Chondrocyte (in vitro differentiated cells): ENCODE measurements at places on chromosomes 6 and 20. TPM values are rescaled to one million over a fixed set of nuclear protein-coding genes. Genes with fewer than 3 reads are reported as not detected.

GRCh38 chr6:232982-233640 is 59.2 kb upstream of the DUSP22 start:
- peaks cover 13% of the 10 kb centered on the region for H3K4me1 ChIP-seq
- H3K4me3 ChIP-seq = no peak overlapping the region
- DNase-seq = peak; percentile 57
- peaks cover 2% of the 10 kb centered on the region for H3K27me3 ChIP-seq
- H3K36me3 ChIP-seq = no peaks in the 10 kb centered on the region
- no peak overlapping the region for H3K27ac ChIP-seq

DNA sequence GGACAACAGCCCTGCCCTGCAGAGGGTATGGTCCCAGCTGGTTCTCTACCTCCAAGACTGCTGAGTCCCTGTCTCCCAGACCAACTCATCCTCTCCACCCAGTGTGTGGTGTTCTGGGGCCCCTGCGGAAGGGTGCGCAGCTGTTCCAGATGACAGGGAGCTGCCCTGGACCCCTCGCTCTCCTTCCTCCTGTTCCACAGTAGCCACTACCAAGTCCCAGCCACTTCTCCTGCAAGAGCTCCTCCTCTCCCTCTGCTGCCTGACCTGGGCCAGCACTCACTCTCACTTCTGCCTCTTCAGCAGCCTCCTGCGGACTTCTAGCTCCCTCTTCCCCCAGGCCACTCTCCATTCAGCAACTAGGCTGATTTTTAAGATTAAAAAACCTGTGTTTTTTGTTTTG is 40.1 kb upstream of the TMEM181 start:
- H3K36me3 ChIP-seq = peaks cover 8% of the 10 kb centered on the region
- no peak for DNase-seq
- no peak overlapping the region for H3K27ac ChIP-seq
- H3K4me1 ChIP-seq = peaks cover 12% of the 10 kb centered on the region
- H3K4me3 ChIP-seq = no peak overlapping the region

- H3K4me3 ChIP-seq = no peak overlapping the region
- H3K36me3 ChIP-seq = peaks cover 37% of the 10 kb centered on the region
- H3K4me1 ChIP-seq = peaks cover 7% of the 10 kb centered on the region
- H3K27me3 ChIP-seq = no peaks in the 10 kb centered on the region
Measured at GRCh38 chr20:3297079-3297378, 58.0 kb upstream of the SLC4A11 start.

- peak overlapping the region; percentile 58 for H3K27ac ChIP-seq
- H3K36me3 ChIP-seq = no peaks in the 10 kb centered on the region
- DNase-seq = no peak
- H3K4me3 ChIP-seq = no peak overlapping the region
- peaks cover 22% of the 10 kb centered on the region for H3K4me1 ChIP-seq
Measured at GRCh38 chr6:109121411-109121810, 26.1 kb downstream of the CEP57L1 start.

- no peak overlapping the region for H3K4me3 ChIP-seq
- peaks cover 55% of the 10 kb centered on the region for H3K27me3 ChIP-seq
- peaks cover 6% of the 10 kb centered on the region for H3K4me1 ChIP-seq
Measured at GRCh38 chr6:33806841-33807240, 3.0 kb upstream of the MLN start.

- no peaks in the 10 kb centered on the region for H3K36me3 ChIP-seq
- DNase-seq = no peak
- no peak overlapping the region for H3K27ac ChIP-seq
- H3K4me1 ChIP-seq = peaks cover 52% of the 10 kb centered on the region
- no peak overlapping the region for H3K4me3 ChIP-seq
Measured at GRCh38 chr6:44734886-44735629, 347.6 kb downstream of the CDC5L start.

DNA sequence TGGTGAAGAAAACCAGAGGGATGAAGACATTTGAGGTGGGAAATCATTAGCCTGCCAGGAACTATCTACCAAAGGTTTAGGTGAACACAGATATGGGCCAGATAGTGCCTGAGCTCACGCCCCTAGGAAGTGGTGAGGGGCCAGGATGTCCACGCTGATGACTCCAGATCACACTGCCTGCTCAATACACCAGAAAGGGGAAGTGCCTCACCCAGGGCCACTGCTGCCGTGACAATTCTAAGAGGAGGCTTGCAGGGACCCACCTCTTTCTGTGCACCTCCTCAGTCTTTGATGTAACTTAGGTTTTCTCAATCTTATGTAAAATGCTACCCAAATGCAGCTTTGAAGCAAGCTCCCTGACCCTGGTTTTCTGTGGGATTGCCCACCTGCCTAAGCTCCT is 5.4 kb upstream of the RAB44 start:
- H3K27me3 ChIP-seq = no peaks in the 10 kb centered on the region
- no peak overlapping the region for H3K27ac ChIP-seq
- no peaks in the 10 kb centered on the region for H3K4me1 ChIP-seq
- no peak for DNase-seq
- H3K36me3 ChIP-seq = peaks cover 2% of the 10 kb centered on the region

DNA sequence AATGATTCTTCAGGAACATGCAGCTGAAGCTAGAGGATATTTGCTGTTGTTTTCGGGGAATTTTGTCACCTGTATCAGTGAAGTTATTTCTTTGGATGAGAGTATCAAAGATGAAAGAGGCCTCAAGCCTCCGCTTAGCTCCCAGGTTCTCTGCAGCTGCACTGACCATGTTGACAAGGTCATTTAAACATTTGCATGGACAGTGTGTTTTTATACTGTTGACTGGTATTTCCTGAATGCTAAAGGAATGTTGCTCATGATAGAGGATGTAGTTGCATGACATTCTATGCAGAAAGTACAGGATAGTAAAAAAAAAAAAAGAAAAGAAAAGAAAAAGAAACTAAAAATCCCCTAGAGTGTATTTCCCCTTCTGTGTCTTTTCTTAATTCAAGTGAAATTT is 165.6 kb upstream of the LAMP5 start:
- H3K36me3 ChIP-seq = peaks cover under 1% of the 10 kb centered on the region
- H3K27ac ChIP-seq = peak overlapping the region; percentile 60
- no peak overlapping the region for H3K4me3 ChIP-seq
- H3K27me3 ChIP-seq = no peaks in the 10 kb centered on the region
- no peak for DNase-seq

DNA sequence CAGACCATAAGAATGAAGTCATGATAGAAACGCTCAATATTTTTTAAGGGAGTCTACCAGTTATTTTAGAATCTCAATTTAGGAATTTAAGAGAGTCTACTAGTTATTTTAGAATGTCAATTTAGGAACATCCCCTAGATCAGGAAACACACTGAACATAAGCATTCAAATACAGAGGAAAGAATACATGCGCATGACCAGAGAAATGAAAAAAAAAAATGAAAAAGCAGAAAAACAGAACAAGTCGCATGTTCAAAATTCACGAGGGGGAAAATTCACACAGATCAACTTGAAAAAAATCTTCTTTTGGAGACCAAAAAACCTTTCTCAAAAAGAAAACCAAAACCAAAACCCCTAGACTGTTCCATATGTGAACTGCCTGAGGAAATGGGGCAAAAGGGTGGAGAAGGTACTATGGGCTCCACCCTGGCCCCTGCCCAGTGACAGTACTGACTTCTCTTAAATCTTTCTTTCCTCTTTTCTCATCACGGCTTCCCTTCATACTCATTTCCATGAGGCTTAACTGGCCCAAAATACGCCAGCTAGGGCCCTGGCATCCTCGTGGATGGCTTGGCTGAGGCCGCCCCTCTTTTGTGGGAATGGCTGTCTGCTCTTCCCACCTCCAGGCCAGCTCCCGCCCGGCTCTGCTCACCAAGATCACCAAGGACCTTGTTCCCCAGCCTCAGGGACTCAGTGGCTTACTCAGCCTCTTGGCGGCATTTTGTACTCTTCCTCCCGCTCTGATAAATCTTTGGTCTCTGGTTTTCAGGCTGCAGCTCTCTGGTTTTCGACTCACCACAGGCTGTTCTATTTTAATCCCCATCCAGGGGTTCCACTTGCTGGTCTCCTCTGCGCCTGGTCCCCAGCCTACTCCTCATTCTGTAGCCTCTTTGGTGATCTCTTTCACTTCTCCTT is 11.2 kb downstream of the ZBTB2 start:
- no peaks in the 10 kb centered on the region for H3K27me3 ChIP-seq
- H3K27ac ChIP-seq = no peak overlapping the region
- H3K4me1 ChIP-seq = peaks cover 35% of the 10 kb centered on the region
- H3K36me3 ChIP-seq = no peaks in the 10 kb centered on the region
- no peak overlapping the region for H3K4me3 ChIP-seq

- H3K4me3 ChIP-seq = no peak overlapping the region
- peaks cover 75% of the 10 kb centered on the region for H3K4me1 ChIP-seq
- H3K27me3 ChIP-seq = no peaks in the 10 kb centered on the region
Measured at GRCh38 chr6:7144872-7145584, 37.3 kb downstream of the RREB1 start.

DNA sequence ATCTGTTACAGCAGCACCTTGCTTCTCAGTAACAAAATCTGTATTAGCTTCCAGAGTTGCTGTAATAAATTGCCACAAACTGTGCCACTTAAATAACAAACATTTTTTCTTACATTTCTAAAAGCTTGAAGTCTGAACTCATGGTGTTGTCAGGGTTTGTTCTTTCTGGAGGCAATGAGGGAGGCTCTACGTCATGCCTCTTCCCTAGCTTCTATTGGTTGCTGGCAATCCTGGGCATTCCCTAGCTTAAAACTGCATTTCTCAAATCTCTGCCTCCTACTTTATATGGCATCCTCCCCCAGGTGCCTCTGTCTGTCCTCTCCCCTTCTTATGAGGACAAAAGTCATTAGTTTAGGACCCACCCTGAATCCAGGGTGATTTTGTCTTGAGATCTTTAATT is 41.6 kb upstream of the TMEM244 start:
- no peak for DNase-seq
- H3K27ac ChIP-seq = peak overlapping the region; percentile 52
- peaks cover 4% of the 10 kb centered on the region for H3K36me3 ChIP-seq
- no peak overlapping the region for H3K4me3 ChIP-seq
- peaks cover 14% of the 10 kb centered on the region for H3K4me1 ChIP-seq
- no peaks in the 10 kb centered on the region for H3K27me3 ChIP-seq

- H3K4me1 ChIP-seq = no peaks in the 10 kb centered on the region
- no peak overlapping the region for H3K4me3 ChIP-seq
- DNase-seq = no peak
- peaks cover 38% of the 10 kb centered on the region for H3K27me3 ChIP-seq
- H3K27ac ChIP-seq = no peak overlapping the region
Measured at GRCh38 chr6:84920021-84920420, 155.6 kb upstream of the TBX18 start.

DNA sequence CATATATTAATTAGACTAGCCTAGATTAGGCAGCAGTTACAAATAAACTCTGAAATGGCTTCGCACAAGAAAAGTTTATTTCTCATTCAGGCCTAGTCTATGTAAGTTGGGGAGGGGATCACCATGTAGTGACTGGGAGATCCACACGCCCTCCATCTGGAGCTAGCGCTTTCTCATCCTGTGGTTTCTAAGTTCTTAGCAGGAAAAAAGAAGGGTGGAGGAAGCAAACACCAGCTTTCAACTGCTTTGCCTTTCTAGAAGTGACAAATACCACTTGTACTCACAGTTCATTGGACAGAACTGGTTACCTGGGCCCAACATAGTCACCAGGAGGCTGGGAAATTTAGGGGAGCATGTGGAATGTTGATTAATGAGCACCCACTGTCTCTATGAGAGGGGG is 46.6 kb downstream of the NDUFAF5 start:
- H3K4me3 ChIP-seq = no peak overlapping the region
- DNase-seq = no peak
- H3K4me1 ChIP-seq = no peaks in the 10 kb centered on the region
- H3K36me3 ChIP-seq = no peaks in the 10 kb centered on the region
- H3K27me3 ChIP-seq = peaks cover 28% of the 10 kb centered on the region

DNA sequence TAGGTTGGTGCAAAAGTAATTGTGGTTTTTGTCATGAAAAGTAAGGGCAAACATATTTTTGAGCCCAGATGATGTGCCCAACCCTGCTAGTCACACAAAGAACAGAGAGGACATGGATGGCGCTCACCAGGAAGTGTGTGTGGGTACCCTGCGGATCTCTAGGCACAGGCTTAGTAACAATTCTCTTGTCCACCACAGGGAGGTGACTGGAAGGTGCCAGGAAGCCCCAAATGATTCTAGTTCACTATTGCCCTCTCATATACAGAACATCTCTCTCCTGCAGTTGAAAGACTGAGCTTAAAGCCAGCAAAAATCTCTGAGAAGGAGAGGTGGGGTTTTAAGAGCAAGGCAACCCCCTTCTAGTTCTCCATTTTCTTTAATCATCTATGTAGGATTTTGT is 272.1 kb upstream of the TAB2 start:
- H3K4me3 ChIP-seq = no peak overlapping the region
- H3K4me1 ChIP-seq = peaks cover 35% of the 10 kb centered on the region
- no peak overlapping the region for H3K27ac ChIP-seq
- H3K36me3 ChIP-seq = peaks cover 3% of the 10 kb centered on the region
- H3K27me3 ChIP-seq = no peaks in the 10 kb centered on the region

DNA sequence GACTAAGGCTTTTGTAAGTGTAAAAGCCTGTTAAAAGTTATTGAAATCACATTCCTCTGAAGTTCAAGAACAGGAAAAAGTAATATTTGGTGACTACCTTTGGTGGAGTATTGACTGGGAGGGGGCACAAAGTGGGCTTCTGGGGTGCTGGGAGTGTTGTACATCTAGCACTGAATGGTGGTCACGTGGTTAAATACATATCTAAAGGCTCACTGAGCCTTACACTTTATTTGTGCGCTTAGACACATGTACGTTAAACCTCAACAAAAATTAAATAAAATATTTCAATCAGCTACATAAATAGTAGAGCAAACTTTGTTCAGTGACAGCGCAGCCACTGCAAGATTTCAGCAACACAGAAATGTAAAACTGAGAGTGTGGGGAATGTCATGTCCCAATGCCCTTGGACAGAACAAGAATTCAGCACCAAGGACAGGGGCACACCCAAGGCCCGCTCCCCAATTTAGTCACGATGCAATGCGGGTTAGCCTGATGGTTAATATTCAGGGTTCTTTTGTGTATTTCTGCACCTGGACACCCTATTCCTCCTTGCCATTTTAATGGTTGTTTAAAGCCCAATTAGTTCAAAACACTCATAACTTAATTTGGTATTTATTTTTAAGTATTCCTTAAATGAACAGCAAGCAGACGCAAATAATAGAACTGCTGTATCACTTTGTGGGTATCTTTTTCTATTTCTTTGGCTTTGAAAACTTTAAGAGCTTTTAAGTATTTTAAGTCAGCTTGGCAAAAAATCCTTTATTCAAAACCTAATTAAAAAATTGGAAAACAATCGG is 37.4 kb downstream of the ANGPT4 start:
- no peak overlapping the region for H3K27ac ChIP-seq
- H3K27me3 ChIP-seq = peaks cover 3% of the 10 kb centered on the region
- H3K4me1 ChIP-seq = peaks cover 6% of the 10 kb centered on the region
- H3K4me3 ChIP-seq = no peak overlapping the region
- no peak for DNase-seq

The ECHDC1 gene
- total RNA-seq = 35.7 to 47.4 TPM (median 40.4 TPM) in 3 replicates

The DUSP15 gene
- total RNA-seq = 3.6 to 11.6 TPM (median 11.5 TPM) in 3 replicates

The KCNS1 gene
- 0.55 to 1.1 TPM (median 0.59 TPM) in 3 replicates for total RNA-seq

The C6orf15 gene
- 0.37 TPM in 1 of 3 replicates, not detected in the others for total RNA-seq
